ENCODE measurements at places on chromosomes 7 and 10.

DNA sequence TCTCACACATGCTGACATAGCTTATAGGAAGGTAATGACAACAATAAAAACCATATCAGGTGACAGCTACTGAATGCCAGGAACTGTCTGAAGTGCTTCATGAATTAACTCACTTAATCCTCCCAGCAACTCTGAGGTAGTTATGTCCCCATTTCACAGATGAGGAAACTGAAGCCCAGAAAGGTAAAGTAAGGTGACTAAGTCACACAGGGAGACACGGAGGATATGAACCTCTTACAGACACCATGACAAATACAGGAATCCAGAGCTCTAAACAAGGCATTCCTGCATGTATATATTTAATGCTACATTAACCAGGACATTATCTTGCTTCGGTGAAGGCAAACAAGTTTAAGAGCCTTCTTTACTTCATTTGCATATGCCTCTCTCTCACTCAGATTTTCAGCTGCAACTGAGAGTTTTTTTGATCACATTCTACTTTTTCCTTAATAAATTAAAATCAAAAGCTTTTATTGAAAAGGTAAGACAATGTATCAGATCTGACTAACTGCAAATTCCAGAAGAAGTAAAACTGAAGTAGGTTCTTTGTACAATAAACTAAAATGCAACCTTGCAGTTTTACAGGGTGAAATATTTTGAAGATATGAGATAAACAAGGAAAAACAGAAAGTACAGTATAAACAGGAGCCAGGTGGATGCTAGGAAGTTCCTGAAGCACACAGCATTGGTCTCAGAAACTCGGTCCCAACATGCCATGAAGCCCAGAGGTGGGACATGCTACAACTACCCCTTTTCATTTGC lies 79.5 kb downstream of the SGMS1 start:
- no peak for DNase-seq

GRCh38 chr7:121302214-121302745 lies 26.5 kb upstream of the WNT16 start:
- no peak for DNase-seq

DNA sequence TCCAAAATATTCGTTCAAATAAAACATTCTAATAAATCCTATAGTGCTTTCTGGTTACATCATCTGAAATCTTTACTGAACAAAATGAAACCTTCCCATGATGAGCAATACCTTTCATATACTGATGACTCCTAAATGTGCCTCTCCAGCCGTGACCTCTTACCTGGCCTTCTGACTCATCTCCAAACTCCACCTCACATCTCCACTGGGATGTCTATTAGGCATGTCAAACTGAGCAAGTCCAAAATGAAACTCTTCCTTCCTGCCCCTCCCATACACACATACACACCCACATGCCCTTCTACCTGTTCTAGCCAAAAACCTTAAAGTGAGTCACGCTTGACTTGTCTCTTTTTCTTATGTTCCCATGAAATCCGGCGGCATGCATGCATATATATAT lies 22.9 kb downstream of the GSAP start:
- no peak for DNase-seq

DNA sequence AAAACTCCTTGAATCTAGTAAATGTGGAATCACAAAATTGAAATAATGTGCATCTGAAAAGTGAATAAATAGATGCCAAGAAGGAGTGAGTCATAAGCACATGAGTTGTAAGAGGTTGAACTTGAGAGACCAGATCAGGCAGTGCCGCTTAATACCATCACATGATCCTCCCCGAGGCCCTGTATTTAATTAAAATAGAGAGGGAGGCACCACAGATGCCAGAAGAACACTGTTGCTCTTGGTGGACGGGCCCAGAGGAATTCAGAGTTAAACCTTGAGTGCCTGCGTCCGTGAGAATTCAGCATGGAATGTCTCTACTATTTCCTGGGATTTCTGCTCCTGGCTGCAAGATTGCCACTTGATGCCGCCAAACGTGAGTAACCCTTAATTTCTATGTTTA lies at the start of gene GPNMB:
GPNMB (plus strand) TSS at position 221 of the 400 bp plus-strand sequence; CDS start at position 304, 83 bp downstream.
- DNase-seq, result no peak

GRCh38 chr7:73570521-73570920 lies 7.9 kb downstream of the TBL2 start:
- no peak for DNase-seq

GRCh38 chr10:18424200-18424599 lies 227.2 kb downstream of the NSUN6 start:
- DNase-seq, result no peak

- DNase-seq, result no peak
These were observed 47.2 kb downstream of the GOLGA7B start for GRCh38 chr10:97896756-97897358.

GRCh38 chr7:139387594-139387993 lies 27.9 kb downstream of the LUC7L2 start:
- DNase-seq, result no peak

GRCh38 chr7:128076796-128077271 lies 45.6 kb upstream of the LRRC4 start:
- DNase-seq, result no peak

DNA sequence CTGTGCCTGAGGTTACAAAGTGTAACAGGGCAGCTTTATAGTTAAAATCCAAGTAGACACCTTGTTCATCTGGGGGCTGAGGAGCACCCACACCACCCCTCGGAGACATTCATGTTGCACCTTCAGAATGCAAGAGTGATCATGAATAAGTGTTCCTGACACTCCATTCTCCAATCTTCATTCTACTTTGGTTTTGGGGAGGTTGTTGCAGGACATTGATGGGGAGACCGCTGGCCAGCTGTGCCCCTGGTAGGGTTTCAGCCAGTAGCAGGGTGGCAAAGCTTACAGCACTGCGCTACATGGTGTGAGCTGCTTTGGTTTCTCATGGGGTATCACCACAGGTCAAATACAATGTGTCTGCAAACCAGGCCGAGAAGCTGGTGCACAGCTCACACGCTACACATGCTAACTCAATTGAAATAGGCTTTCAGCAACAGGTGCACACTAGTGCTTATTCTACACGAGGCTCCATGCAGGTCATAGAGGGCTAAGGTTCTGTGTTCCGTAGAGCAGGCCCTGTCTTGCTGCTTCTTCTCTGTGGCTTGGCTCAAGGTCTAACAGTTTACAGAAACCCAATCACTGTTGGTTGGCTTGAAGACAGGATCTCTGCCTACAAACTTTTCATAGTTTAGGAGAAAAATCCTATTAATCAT lies 317.4 kb upstream of the ZNF32 start:
- DNase-seq, result no peak

DNA sequence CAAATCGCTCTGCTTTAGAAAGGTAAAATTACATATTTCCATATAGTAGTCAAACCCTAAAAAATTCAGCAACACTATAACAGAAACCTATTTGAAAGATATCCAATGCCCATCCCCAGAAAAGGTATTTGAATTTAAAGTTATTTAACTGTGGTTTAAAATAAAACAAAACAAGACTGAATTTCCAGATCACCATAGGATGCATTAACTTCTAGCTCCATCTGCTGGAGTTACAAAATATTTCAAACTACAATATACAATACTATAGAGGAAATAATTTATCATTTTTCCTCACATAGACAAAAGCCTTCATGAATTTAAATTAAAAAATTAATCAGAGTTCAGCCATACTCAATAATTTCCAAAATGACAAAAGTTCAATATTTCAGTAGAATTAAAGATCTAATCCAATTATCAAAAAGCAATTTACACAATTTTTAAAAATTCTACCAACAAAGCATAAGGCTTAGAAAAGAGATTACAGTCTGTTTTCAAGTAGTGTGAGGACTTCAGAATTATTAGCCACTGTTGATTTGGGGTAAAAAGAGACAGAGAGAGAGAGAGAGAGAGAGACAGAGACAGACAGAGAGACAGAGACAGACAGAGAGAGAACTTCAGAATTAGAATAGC lies 75.9 kb downstream of the LMBR1 start:
- DNase-seq, result no peak

DNA sequence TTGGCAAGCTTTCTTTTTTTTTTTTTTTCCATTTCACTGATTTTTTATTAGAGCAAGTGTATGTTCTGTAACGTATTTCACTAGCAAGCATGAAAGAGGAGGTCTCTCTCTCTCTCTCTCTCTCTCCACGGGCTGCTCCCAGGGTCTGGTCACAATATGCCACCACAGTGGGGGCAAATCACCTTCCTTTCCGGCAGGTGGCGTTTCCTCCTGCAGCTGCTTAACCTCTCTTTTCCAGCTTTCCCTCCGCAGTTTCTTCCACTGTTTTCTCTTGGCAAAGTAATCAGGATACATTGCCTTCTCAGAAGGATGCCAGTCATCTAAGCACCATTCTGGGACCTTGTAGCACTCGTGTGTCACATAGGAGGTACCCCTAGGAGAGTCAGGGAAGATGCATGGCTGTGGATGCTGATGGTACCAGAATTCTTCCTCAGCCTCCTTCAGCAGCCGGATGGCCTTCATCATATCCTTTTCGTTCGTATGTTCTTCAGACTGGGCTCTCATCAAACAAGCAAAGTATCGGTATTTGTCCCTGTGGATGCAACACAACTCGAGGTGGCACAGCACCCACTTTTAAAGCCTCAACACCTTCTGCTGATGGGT lies 197.3 kb upstream of the PODXL start:
- DNase-seq, result no peak

DNA sequence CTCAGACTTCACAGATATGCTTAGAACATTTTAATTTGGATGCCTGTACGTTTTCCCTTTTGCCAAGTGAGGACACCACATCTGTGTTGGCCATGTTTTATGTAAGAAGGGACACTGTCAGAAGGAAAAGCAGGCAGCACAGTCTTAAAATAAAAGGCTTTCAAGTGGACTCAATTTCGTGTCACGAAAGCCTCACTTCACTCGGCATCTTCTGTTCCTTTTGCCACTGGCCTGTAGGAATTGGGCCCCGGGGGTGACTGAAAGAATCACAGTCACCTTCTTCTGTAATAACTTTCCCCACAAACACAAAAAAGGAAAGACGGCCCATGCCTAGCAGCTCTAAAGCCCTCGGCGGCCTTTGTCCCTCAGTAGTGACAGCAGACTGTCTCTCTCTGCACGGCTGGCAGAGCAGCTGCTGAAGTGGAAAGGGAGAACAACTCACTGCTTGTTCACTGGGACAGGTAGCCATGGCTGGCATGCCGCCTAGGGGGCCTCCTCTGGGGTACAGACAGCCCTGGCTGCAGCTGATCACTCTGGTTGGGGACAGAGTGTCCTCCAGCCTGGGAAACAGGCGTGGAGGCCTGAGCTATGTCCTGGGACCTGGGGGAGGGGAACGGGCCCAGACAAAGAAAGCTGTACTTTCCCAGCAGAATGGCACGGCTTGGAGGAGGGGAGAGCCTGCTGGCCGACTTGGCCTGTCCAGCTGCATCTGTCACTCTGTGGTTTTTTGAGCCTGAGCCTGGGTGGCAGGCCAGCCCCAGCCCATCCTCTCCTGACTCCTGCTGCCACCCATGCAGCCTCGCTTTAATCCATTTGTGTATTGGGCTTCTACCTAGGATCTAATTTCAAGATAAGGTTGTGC lies 4.4 kb downstream of the RASSF4 start:
- no peak for DNase-seq

DNA sequence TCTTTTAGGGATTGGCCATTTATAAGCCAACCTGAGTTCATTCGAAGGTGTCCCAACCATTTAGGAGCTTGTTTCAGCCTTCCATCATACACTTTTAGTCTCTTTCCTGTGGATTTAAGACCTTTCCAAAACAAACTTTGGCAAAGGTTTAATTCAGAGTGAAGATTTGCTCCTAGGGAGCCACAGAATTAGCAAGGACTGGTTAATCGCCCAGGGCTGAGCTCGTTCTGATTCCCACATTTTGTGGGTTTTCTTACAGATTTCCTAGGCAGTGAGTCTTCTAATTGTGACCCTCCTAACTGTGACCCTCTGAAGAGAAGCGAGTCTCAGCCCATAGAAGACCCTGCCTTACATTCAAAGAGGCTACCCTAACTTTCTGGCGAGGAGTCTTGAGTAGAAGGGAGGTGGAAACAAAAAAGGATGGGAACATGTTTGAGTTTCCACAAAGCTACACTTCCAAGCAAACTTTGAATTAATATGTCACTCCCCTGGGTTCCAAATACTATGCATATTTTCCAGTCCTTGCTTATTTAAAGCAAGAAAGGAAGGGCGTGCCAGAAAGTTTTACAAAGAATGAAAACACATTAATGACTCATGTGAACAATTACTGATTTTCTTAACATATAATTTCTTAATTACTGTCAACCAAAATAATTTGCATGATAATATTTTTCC lies 118.3 kb downstream of the ARID5B start:
- no peak for DNase-seq

DNA sequence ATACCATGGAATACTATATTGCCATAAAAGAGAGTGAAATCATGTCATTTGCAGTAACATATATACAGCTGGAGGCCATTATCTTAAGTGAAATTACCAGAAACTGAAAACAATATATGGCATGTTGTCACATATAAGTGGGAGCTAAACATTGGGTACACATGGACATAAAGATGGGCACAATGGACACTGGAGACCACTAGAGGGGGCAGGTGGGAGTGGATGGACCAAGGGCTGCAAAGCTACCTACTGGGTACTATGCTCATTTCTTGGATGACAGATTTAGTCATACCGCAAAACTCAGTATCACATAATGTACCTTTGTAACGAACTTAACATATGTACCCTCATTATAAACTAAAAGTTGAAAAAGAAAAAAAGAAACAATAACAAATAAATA lies 1167.6 kb downstream of the NXPH1 start:
- no peak for DNase-seq

GRCh38 chr7:46850563-46851330 lies 731.2 kb downstream of the TNS3 start:
- DNase-seq, result no peak

DNA sequence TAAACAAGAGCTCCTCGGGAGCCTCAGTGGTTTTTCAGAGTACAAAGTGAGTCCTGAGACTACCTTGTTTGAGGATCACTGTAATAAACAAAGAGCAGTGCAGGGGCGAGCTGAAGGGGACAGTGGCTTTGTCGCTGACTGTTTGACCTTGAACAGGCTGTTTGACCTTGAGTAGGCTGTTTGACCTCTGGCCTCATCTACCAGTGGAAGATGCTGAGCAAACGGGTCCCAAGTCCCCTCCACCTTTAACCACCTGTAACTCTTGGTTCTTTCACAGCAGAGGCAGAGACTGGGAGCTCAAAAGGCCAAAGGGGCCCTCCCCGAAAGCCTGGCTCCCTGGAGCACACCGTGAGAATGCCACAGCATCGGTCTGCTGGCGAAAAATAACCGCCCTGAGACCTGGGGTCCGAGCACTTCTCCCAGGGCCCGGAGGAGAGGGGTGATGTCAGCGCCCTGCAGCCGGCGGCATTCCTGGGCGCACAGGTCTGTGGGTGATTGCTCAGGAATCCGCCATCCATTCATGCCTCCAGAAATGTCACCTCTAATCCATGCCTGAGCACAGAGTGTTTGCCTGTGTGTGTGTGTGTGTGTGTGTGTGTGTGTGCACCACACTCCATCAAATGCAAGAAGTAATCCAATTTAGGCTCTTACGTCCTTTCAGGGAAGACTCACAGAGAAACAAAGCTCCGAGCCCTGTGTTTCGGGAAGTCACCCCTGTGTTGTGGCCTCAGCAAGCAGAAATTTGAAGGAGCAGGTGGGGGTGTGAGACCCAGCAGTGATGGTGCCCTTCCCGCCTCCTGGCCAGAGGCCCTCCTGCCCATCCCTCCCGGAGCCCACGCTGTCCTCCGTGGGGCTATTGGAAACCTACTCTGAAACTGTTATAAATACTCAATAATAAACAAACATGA lies 66.5 kb downstream of the ASB13 start:
- no peak for DNase-seq

All from activated T-helper 1 cell treated with Interleukin-2 at 50 U/mL for 16 hours (primary cell).